Activated CD4-positive, alpha-beta memory T cell treated with anti-CD3 and anti-CD28 coated beads for 36 hours (primary cell): ENCODE measurements at places on chromosomes 1 and 21. TPM values are rescaled to one million over a fixed set of nuclear protein-coding genes. Genes with fewer than 3 reads are reported as not detected.

The WNT4 gene
- total RNA-seq: not detected

The MROH7 gene
- not detected for total RNA-seq

The OR10J1 gene
- not detected for total RNA-seq

The SLC30A2 gene
- total RNA-seq: not detected

The IL20 gene
- total RNA-seq: not detected

The LRRC71 gene
- total RNA-seq: not detected

DNA sequence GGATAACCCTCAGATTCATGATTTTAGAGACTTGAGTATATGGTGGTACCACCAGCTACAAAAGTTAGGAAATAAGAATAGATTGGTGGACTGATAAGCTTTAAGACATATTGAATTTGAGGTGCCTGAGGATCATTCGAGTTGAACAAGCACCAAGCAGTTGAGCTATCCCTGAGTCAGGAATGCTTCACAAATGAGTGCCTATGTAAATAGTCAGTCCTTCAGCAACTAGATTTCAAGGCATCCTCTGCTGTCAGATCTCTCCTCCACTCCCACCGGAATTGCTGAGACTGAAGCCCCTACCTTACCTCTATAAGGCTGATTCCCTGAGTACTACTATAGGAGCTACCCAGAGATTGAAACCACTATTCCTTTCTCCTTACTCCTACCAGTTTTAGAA lies 7.1 kb downstream of the BTF3L4 start:
- H3K4me3 ChIP-seq: no peak overlapping the region
- peaks cover 25% of the 10 kb centered on the region for H3K4me1 ChIP-seq
- no peak for DNase-seq
- peaks cover 25% of the 10 kb centered on the region for H3K36me3 ChIP-seq
- H3K27ac ChIP-seq: no peak overlapping the region
- no peaks in the 10 kb centered on the region for H3K27me3 ChIP-seq

DNA sequence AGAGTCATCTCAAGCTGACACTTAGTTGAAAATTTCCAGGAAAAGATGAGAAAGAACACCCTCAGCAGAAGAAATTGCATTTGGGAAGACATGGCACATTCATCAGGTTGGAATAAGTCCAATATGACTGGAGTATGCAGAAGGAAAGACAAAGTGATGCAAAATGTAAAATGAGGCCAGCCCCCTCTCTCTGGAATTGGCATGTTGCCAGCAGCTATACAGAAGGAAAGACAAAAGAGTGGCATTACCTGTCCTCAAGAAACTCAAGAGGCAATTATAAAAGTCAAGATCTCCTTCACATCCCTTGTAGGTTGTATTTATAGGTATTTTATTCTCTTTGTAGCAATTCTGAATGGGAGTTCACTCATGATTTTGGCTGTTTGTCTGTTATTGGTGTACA lies 426.3 kb downstream of the AGBL4 start:
- H3K4me1 ChIP-seq: no peaks in the 10 kb centered on the region
- H3K36me3 ChIP-seq: no peaks in the 10 kb centered on the region
- no peak overlapping the region for H3K4me3 ChIP-seq
- no peak overlapping the region for H3K27ac ChIP-seq
- no peaks in the 10 kb centered on the region for H3K27me3 ChIP-seq

DNA sequence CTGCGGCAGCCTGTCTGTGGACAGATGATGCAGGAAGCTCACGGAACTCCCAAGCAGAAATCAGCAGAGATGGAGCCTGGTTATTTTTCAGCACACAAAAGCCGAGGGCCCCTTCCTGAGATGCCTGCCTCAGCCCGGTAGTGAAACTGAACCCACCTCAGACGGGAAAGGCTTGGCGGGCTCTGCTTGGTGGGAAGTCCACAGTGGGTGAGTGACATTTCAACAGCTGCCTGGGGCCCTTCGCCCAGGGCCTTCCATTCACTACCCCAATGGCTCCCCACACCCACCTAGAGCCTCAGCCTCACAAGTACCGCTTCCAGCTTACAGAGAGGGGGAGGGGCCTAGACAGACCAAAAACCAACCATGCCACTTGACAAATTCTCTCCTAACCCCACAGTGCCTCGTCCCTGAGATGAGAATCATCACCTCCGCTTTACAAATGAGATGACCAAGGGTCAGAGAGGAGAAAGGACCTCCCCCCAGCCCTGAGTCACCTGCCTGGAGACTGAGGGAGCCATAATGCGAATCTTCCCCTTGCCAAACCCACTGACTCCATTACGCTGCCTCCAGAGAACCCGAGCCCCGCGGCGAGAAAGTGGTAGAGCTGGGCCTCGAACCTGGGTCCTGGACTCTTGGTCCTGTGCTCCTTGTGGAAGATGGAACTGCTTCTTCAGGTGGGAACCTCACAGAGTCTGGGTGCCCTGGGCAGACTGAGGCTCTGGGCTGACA lies 3.4 kb upstream of the ECE1 start:
- H3K4me1 ChIP-seq: peaks cover 79% of the 10 kb centered on the region
- peak; percentile 93 for DNase-seq
- H3K27ac ChIP-seq: peak overlapping the region; percentile 99
- H3K36me3 ChIP-seq: peaks cover 23% of the 10 kb centered on the region
- H3K27me3 ChIP-seq: no peaks in the 10 kb centered on the region
